ENCODE measurements at places on chromosomes 16 and 17. TPM values are rescaled to one million over a fixed set of nuclear protein-coding genes. Genes with fewer than 3 reads are reported as not detected.

TIMM22 gene
- polyA plus RNA-seq: 13.3 TPM

DNA sequence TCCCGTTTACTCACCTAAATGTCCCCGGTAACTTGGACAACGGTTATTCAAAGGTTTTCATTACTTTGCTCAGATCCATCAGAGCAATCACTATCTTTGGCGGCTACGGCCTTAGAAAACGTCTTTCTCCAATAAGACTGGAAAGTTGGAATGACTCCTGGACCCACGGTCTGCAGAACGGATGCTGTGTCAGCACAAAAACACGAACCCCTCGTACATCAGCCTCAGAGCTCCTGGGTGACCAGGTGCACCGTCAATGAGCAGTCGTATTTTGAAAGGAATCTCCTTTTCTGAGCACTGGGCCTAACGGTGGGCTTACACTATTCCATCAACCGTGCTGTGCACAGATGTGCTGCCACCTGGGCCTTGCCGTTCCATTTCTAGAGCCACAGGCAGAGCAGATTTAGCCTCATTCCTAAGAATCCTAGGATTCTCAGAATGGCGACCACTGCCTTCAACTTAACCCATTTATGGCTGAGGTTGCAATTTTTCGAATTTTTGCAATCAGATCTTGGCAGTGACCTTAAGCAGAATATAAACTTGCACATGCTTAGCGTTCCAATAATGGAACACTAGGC is 110.8 kb upstream of the ZNF750 start:
- DNase-seq: no peak

GRCh38 chr17:51078009-51078592 is 42.6 kb downstream of the SPAG9 start:
- DNase-seq: no peak

DNA sequence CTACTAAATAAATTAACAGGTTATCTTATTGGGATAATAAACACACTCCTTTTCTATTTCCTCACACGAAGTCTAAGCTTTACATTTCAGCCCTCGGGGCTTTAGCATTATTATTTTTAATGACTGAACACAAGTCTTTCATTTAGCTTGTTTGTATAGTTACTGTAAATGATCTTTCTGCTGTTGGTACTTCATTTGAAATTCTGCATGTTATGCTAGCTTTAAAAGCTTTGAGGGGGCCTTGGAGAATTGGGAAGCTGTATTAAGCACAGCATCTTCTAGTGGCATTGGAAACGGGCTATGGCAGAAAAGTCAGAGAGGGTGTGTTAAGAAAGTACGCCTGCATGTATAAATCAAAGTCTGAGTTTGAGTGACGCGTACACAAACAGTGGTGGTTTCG is 243.7 kb downstream of the FTO start:
- DNase-seq: no peak

DNA sequence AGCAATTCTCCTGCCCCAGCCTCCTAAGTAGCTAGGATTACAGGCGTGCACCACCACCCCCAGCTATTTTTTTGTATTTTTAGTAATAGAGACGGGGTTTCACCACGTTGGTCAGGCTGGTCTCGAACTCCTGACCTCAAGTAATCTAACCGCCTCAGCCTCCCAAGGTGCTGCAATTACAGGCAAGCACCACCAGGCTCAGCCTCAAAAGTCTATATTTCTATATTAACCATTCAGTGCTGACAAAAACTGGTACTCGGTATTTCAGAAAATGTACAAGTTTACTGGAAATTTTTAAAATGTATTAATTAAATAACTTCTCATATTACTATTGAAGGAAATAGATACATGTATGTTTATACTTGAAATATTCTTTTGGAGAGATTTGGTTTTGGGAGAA is 1.4 kb upstream of the HEXD start:
- DNase-seq: no peak

DNA sequence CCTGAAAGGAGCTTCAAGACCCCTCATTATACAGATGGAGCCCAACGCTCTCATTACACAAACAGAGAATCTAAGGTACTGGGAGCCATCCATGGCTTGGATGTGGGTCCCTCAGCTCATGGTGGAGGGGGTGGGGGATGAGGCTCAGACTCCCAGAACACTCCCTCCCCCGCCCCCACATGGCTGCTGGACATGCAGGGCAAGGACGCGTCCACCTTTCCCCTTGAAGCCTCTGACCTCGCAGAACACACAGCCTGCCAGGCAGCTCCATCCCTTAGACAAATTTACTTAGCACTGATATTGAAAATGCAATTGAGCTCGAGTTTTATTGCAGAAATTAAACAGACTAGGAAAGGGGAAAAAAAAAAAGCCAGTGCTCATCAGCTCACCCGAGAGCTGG is 203.9 kb downstream of the ZNF423 start:
- DNase-seq: no peak

PGP gene
- 15.4 TPM for polyA plus RNA-seq

DNA sequence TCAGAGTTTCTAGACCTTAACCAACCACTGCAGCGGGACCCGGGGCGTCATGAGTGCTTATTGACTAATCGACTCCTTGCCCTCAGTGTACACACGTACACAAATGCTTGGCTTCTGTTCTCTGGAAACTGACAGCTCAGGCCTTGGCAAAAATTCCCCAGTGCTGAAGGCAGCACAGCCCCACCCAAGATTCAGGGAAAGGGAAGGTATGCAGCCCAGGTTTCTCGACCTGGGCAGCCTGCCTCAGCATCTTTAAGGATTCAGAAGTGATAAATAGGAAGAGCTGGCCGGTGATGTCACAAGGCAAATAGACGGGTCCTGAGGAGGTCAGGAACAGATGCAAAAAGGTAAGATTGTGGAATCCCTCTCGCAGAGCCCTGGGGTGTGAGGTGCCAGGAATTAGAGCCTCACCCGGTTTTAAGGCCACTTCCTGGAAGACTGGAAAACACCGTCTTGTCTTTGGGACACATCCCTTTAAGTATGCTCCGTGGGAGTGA is 9.0 kb upstream of the CDH3 start:
- no peak for DNase-seq

GRCh38 chr16:69712914-69713581 is 13.3 kb downstream of the NQO1 start:
- no peak for DNase-seq

DNA sequence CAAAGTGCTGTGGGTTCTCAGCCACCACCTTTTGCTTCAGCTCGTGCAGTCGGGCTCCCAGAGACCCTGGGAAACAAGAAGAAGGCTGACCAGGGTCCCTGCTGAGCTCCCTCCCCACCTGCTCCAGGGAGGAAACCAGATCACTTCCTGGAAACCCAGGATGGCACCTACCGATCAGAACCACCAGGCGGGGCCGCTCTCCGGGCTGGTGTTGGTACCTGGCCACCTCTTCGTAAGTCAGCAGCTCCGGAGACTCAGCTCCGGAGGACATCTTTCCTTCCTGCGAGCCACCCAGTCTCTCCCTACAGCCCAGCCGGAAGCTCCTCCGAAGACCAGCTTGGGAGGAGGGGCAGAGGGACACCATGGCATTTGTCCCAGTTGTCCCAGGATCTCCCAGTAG is 18.9 kb downstream of the MPP3 start:
- no peak for DNase-seq

- no peak for DNase-seq
Observed at GRCh38 chr17:62189377-62189776, 124.3 kb upstream of the MED13 start.

UMOD gene
- polyA plus RNA-seq: not detected

Measured in forelimb muscle (tissue), 1 donor.